NCI-H2081 (cell line): ENCODE measurements at places on chromosomes 11 and 22.
A peak's percentile ranks its signal among the peaks of the same experiment; 100 is the strongest.

DNA sequence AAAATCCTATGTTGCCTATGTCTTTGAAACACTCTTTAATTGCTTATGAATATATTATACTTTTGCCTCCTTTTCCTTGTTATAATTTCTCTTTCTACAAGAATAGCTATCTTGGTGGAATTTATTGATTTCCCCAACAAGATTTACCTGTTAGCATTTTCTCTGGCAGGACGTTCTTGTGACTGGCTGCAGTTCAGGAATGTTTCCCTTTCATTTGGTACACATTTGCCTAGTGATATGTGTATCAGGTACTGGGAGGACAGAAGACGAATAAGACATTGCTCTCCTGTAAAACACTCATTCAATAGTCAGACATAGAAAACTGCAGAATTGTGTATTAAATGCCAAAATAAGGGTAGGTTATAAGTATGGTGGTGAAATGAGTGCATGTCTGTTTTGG, 279.9 kb downstream of the FAT3 start:
- no peak for DNase-seq

DNA sequence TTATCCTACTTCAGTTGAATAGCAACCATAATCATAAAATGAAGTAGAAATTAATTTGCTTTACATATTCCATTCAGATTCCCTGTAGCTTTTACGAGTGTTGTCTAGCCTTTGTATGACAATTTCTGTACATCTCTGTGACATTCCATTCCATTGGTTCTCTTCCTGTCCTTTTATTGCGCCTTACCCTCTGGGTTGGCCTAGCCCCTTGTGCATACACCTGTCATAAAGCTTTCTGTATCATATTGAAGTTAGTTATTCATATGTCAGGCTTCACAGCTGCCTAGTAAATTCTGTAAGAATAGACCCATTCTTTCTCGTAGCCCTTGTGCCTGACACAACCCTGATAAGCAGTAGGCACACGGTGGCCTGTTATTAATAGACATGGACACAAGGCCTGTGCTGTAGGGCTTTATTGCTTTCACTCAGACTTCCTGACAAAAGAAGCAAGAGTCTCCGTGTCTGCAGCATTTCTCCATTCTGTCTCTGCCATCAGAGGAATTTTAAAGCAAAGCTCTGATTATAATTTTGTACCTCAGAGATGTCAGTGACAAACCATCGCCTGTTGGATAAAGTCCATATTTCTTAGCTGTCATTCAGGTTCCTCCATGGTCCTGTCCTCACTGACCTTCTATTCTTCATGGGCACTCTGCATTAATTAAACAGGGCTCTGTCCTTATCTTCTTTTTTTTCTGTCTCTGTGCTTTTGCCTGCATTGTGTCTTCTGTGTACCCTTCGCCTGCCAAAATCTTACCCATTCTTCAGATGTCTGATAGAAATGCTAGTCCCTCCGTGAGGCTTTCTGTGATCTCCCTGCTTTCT, 49.4 kb downstream of the BID start:
- DNase-seq: no peak

DNA sequence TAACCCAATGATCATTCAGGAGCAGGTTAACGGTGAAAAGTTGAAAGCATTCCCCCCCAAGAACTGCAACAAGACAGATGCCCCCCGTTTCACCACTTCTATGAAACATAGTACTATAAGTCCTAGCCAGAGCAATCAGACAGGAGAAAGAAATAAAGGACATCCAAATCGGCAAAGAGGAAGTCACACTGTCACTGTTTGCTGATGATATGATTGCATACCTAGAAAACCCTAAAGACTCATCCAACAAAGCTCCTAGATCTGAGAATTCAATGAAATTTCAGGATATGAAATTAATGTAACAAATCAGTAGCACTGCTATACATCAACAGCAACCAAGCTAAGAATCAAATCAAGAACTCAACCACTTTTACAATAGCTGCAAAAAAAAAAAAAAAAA, 32.8 kb downstream of the PIWIL3 start:
- no peak for DNase-seq

DNA sequence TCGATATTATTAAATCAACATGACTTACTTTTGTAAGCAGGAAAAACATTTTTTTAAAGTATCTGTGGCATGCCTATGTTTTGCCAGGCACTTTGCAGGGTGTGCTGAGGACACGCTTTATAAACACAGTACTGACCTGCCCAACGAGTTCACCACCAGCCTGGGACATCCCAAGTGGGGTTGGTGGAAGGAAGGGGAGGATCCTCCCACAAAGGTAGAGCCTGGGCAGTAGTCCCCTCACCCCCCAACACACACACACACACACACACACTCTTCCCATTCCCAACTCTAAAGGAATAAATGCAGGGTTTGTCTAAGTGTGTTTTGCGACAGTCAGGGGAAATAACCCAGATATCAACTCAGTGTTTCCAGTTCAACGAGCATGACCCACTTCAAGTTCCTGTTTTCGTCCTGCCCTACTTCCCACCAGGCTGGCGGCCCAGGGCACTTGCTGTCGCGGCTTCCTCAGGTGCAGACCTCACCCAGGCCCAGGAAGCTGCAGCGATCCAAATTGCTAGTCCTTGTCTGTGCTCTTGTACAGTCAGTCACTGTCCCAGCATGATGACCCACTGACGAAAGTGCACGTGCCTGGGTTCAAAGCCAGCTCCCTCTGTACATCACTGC, 3.1 kb downstream of the CERK start:
- no peak for DNase-seq

GRCh38 chr11:7524462-7525235, 10.8 kb downstream of the PPFIBP2 start:
- DNase-seq: no peak

DNA sequence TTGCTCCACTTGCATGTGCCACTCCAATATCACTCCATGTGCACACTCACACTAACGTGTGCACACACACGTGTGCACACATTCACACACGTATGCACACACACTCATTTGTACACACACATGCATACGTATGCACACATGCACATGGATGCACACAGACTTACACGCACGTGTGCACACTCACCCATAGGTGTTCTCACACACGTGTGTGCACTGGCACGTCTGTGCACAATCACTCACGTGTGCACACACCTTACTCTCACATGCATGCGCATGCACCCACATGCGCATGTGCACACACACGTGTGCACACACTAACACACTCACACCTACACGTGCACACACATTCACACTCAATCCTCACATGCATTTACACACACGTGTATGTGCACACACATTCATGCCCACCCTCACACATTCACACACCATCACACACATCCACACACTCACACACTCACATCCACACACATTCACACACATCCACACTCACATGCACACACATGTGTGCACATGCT, 9.3 kb upstream of the MS4A15 start:
- DNase-seq: no peak

DNA sequence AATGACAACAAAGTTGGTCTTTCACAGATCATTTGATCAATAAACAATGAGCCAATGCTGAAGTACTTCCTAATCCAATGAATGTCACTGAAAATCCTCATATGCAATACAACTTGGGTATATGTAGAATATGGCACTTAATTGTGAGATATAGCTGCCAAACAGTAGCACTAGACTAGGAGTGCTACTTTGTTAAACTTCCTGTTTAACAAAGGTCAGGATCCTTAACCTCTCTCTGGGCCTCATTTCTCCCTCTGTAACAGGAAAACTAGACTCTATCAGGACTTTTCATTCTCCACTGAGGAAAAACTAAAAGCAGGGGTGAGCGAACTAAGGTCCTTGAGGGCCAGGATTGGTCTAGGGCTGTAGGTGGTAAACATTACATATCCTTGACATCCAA, 56.1 kb downstream of the PITPNB start:
- no peak for DNase-seq

GRCh38 chr11:9787260-9787659, 123.4 kb downstream of the SWAP70 start:
- DNase-seq: no peak

DNA sequence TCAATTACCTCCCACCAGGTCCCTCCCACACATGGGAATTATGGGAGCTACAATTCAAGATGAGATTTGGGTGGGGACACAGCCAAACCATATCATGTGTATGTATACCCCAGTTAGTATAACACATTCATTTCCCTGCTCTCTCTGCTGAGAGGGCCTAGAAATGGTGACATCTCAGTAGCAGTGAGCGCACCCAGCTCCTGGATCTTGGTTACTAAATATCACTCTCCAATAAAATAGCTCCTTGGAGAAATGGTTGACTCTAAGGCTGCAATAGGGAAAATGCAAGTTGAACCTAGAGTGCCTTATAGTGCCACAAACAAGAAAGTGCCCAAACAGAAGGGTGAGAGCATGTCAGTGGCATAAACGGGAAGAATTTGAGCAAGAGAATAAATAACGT, 59.6 kb downstream of the ARHGEF12 start:
- no peak for DNase-seq

GRCh38 chr22:25130462-25130861, 69.2 kb upstream of the CRYBB3 start:
- DNase-seq: no peak

- no peak for DNase-seq
These were observed 758 bp downstream of the LDLRAD3 start for GRCh38 chr11:35944503-35945136.

- no peak for DNase-seq
These were observed 49.9 kb upstream of the MICAL2 start for GRCh38 chr11:12060385-12060985.

GRCh38 chr11:90476442-90477007, 253.7 kb upstream of the CHORDC1 start:
- peak; percentile 42 for DNase-seq

DNA sequence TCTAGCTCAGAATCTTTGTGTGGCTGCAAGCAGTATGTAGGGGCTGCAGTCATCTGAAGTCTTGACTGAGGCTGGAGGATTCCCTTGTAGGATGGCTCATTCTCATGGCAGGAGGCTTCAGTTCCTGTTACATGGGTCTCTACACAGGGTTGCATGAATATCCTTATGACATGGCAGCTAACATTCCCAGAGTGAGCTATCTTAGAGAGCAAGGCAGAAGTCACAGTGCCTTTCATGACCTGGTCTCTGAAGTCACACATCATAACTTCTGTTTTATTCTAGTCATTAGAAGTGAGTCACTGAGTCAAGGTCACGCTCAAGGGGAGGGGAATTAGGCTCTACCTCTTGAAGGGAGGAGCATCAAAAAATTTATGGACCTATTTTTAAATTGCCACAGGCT, 10.3 kb upstream of the SPON1 start:
- DNase-seq: no peak

DNA sequence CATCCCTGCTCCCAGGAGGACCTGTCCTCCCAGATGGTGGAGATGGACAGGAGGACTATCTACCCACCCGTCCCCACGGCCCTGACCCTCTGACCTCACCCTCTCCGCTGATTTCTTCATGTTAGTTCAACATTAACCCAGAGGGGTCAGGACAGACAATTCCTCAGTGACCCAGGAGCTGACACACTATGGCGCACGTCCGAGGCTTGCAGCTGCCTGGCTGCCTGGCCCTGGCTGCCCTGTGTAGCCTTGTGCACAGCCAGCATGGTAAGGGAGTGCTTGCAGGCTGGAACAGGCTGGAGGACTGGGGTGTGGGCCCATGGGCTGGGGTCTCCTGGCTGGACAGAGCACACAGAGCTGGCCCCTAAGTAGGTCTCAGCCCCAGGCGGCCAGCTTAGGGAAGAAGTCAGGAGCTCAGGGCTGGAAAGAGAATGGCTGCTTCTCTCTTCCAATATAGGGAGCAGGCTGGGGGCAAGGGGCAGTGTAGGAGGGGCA, at the start of gene F2:
TSS of gene F2 (plus strand) at position 166 of the 495 bp plus-strand sequence. CDS start at position 189, 23 bp downstream.
- DNase-seq: no peak

- no peak for DNase-seq
These were observed 835 bp upstream of the RHOD start for GRCh38 chr11:67055812-67056211.

- DNase-seq: no peak
These were observed 676.9 kb downstream of the BRD1 start for GRCh38 chr22:49150801-49151221.

DNA sequence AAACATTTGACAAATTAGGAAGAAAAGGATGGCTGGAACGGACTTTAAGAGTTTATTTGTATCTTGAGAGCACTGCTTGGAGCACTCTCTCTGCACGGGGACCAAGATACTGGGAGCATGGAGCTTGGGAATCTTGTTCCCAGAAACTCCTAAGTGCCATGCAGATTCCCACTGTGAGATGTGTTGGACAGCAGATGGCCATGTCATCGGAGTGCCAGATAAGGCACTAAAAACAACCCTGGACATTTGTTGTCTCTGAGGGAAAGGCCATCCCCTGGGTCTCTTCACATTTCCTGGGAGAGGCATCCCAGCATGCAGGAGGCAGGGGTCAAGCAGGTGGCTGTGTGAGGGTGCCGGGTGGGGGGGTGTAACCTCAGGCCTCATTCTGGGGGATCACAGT, 2.9 kb downstream of the KIRREL3 start:
- no peak for DNase-seq

DNA sequence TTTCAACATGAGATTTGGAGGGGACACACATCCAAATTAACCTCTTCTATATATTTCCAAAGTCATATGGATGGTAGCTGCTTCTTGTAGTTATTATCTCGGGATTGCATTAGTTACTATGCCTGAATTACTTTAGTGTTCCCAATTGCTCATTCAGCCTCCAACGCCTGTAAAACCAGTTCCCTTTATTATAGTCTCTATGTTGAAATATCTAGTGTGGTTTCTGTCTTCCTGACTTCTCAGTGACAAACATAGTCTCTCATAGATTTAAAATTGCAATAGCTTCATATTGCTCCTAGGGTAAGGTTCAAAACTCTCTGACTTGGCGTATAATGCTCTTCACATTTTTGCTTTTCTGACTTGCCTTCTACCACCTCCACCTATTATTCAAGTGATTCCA, 366.4 kb downstream of the CASP12 start:
- no peak for DNase-seq

- DNase-seq: no peak
These were observed 751.0 kb downstream of the KCNA4 start for GRCh38 chr11:29265792-29266191.

GRCh38 chr11:46701078-46701654, 335 bp downstream of the ZNF408 start:
- DNase-seq: no peak

DNA sequence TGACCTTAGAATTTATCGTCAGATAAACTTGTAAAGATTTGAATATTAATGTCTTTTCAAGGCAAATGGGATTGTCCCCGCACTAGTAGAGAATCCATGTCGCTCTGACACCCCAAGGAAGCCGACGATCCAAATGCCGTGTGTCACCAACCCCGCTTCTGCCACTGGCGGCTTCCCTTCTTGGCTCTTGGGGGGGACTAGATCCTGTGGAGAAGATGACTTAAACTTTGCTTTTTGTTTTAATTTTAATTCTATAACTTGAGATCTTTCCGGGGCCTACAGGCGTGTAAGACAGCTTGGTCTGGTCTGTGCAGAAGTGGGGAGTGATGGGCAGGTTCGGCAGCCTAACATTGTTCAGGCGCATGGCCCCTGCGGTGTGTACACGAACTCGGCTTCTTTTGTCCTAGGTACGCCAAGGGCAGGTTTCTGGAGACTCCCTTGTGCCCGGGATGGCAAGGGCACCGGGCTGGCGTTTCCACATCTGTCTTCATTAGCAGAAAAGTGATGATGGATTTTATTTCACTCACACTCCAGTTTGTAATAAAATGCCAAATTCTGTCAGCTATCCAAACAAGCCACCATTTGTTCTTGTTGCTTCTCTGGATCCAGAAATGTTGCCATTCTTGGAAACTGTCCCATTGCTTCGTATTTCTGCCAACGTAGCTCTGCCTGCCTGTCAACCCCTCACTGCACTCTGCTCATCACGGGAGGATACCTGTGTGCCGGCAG, 6.7 kb downstream of the YDJC start:
- DNase-seq: no peak

GRCh38 chr11:95904009-95904650, 19.8 kb downstream of the MTMR2 start:
- DNase-seq: no peak

- no peak for DNase-seq
These were observed 22.9 kb upstream of the TLCD5 start for GRCh38 chr11:120302001-120302805.
